Myocyte (in vitro differentiated cells): ENCODE measurements at places on chromosomes 11 and 22. TPM values are rescaled to one million over a fixed set of nuclear protein-coding genes. Genes with fewer than 3 reads are reported as not detected.

Gene C11orf16
- total RNA-seq, result not detected in 2 replicates

Gene TENM4
- 0.21 and 0.31 TPM in 2 replicates for total RNA-seq

Gene LSP1
- total RNA-seq, result 407 and 468 TPM in 2 replicates

Gene GAS2L1
- 20.4 and 34.9 TPM in 2 replicates for total RNA-seq

Gene E2F8
- 7.1 and 11.9 TPM in 2 replicates for total RNA-seq

GRCh38 chr11:24645563-24645962, 148.7 kb downstream of the LUZP2 start:
- no peak for DNase-seq

DNA sequence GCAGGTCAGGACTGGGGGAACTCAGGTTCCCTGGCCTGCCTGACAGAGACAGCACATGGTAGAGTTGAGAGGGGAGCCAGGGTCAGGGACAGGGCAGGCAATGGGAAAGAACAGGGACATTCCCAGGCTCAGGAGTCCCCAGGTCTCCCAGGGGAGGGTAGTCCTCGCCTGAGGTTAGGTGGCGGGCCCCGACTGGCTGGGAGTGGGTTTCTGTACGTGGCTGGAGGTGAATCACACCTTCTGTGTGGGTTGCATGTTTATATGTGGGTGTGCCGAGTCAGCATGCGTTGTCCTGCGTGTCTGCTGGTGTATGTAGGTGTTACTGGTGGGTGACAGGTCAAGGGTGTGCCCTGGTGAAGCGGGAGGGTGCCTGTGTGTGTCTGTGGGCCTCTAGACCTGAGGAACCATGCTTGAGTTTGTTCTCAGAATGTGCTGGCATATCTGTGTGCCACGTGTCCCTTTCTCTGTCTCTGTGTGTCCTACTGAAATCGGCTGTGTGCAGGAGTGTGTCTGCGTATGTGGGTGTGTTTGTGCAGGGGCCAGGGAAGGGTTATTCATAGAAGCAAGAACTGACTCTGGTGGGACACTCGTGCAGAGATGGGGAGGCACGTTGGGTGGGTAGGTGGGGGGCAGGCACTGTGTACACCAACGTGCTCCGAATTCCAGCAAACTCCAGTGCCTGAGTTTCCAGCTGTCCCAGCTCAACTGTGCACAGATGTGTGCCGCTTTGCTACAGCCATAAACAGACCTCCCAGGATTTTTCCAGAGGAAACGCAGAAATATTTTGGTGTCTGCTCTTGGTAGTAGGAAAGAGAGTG, 23.8 kb upstream of the OAF start:
- DNase-seq, result no peak

GRCh38 chr11:62020661-62021060, 53.2 kb upstream of the FTH1 start:
- peak; percentile 17 for DNase-seq

- no peak for DNase-seq
These were observed 274.2 kb downstream of the FAM76B start for GRCh38 chr11:95515371-95515770.

- no peak for DNase-seq
These were observed 36.1 kb downstream of the CLPB start for GRCh38 chr11:72398058-72398758.

GRCh38 chr11:93541884-93542810, 1.0 kb downstream of the SMCO4 start:
- DNase-seq, result peak; percentile 26

DNA sequence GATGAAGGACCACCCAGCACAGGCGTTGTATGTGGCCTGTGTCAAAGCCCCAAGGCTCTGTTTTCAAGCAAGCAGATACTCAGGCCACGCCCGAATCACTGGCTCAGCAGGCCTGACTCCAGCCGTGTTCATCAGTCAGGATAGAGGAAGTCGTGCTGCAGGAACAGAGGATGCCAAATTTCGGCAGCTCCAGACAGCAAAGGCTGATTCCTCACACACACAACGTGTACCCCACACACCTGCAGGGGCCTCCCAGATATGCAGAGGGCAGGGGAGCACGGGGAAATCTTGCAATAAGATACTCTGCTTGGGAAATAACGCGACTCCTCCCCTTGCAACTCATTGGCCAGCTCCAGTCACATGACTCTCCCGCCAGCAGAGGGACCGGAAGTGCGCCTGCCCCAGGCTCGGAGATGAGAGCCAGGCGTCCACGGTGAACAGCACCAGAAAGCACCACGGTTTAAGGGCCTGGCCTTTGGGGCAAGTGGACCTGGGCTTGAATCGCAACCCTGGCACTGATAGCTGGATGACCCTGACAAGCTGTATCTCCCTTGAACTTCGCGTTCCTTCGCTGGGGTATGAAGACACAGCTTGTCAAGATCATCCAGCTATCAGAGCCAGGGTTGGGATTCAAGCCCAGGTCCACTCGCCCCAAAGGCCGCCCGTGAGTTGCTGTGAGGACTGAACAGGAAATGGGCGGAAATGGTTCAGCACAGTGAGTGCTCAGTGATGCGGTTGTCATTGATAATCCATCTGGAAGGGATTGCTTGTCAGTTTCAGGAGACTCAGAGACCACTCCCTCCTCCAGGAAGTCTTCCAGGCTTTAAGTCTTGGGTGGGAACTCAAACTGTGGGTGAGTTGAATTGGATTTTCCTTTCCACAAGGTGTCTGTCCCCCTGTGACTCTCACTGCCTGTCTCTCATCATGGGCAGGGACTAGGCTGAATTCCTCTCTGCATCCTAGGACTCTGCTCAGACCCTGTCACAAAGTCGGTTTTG, 88.5 kb downstream of the MYEOV start:
- no peak for DNase-seq
